ENCODE measurements at places on chromosomes 5 and 9. TPM values are rescaled to one million over a fixed set of nuclear protein-coding genes. Genes with fewer than 3 reads are reported as not detected.

The PHF24 gene
- total RNA-seq: under 0.01 TPM

The PCDHGA6 gene
- total RNA-seq: 6.3 TPM

The OMD gene
- 0.33 TPM for total RNA-seq

The FAXDC2 gene
- total RNA-seq: 14.9 TPM

The TLX3 gene
- not detected for total RNA-seq

The LIX1 gene
- not detected for total RNA-seq

The NCS1 gene
- 76.4 TPM for total RNA-seq

The PCDHGC4 gene
- total RNA-seq: 6.0 TPM

The EXOSC3 gene
- 33.4 TPM for total RNA-seq

The GADD45G gene
- not detected for total RNA-seq

The SLC1A1 gene
- 7.7 TPM for total RNA-seq

The TEX48 gene
- total RNA-seq: not detected

The HAVCR1 gene
- 0.17 TPM for total RNA-seq

The MSX2 gene
- 15.9 TPM for total RNA-seq

The HRCT1 gene
- 0.83 TPM for total RNA-seq

The SOHLH1 gene
- not detected for total RNA-seq

The SLC12A7 gene
- total RNA-seq: 21.0 TPM

The RHOBTB3 gene
- total RNA-seq: 172 TPM

The GCNT4 gene
- 2.3 TPM for total RNA-seq

The GABRA6 gene
- total RNA-seq: not detected

The SPATA31D4 gene
- total RNA-seq: not detected

The HAND1 gene
- total RNA-seq: 0.17 TPM

The POLE3 gene
- total RNA-seq: 32.1 TPM

The BNC2 gene
- 52.5 TPM for total RNA-seq

The PCDHB10 gene
- 0.66 TPM for total RNA-seq

The SPAAR gene
- total RNA-seq: not detected

The PTBP3 gene
- total RNA-seq: 13.6 TPM

The NSA2 gene
- total RNA-seq: 125 TPM

The ARL10 gene
- total RNA-seq: 12.1 TPM

The HMCN2 gene
- under 0.01 TPM for total RNA-seq

The RASGEF1C gene
- not detected for total RNA-seq

The IRF1 gene
- 15.3 TPM for total RNA-seq

The PCDHB13 gene
- total RNA-seq: under 0.01 TPM

The PAEP gene
- total RNA-seq: not detected

The OLFM1 gene
- 4.9 TPM for total RNA-seq

The C9orf153 gene
- 0.50 TPM for total RNA-seq

The SPATA9 gene
- total RNA-seq: 0.29 TPM

The CYFIP2 gene
- total RNA-seq: 4.2 TPM

The TXNDC8 gene
- total RNA-seq: not detected

The CER1 gene
- total RNA-seq: not detected

The ASTN2 gene
- total RNA-seq: 8.9 TPM

The SYNPO gene
- total RNA-seq: 3.3 TPM

The C5orf63 gene
- total RNA-seq: 2.5 TPM

The INSL4 gene
- total RNA-seq: not detected

The PRRC1 gene
- 60.4 TPM for total RNA-seq

The SMIM33 gene
- total RNA-seq: not detected

The ABITRAM gene
- total RNA-seq: 6.5 TPM

The FOXI1 gene
- total RNA-seq: not detected

The MTRR gene
- 28.9 TPM for total RNA-seq

The CDH9 gene
- not detected for total RNA-seq

The KCNT1 gene
- not detected for total RNA-seq

The STK32A gene
- total RNA-seq: 0.44 TPM

The ZNF454 gene
- total RNA-seq: 2.5 TPM

The GFPT2 gene
- 44.7 TPM for total RNA-seq
